Large intestine (tissue), 12 donors: ENCODE measurements at places on chromosomes 1 and 21.

GRCh38 chr1:31112266-31112935 is 46.9 kb upstream of the PUM1 start:
- peak; percentile 52 for DNase-seq

GRCh38 chr1:59295618-59296017 is 1.3 kb upstream of the FGGY start:
- DNase-seq, result peak; percentile 60

GRCh38 chr1:199042193-199042592 is 403.4 kb downstream of the PTPRC start:
- DNase-seq, result no peak

- DNase-seq, result no peak
Measured at GRCh38 chr1:147052677-147053076, 114.6 kb downstream of the NBPF12 start.

GRCh38 chr1:177190308-177190970 is 19.7 kb downstream of the BRINP2 start:
- no peak for DNase-seq

GRCh38 chr1:41448821-41449220 is 35.7 kb downstream of the EDN2 start:
- no peak for DNase-seq

GRCh38 chr21:31403596-31404333 is 59.7 kb upstream of the TIAM1 start:
- no peak for DNase-seq

GRCh38 chr1:108208724-108209446 is 8.7 kb upstream of the SLC25A24 start:
- no peak for DNase-seq

DNA sequence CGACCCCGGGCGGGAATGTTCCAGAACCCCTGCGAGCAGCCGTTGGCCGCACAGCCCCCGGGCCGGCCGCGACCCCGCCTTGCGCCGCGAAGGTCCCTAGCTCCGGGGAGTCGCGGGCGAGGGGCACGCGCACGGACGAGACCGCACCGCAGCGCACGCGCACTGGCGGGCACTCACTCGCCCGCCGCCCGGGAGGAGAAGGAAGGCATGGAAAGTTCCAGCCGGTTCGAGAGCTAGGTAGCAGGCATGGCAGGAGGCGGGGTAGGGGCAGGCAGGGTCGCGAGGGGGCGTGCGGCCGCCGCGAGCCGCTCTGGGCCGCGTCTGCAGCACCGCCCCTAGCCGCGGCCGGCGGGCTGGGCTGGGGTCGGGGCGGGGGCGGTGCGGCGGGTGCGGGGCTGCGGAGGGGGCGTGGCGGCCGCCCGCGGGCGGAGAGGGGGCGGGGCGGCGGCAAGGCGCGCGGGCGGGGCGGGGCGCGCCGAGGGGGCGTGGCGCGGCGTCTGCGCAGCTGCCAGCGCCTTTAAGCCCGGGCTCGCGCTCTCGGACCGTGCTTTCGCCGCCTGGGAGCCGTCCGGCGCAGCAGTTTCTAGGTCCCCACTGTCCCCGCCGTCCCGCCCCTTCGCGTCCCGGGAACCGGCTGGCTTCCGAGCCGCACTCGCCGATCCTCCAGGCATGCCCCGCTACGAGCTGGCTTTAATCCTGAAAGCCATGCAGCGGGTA is at the start of the genes MRPS6 and SLC5A3:
Gene MRPS6 (plus strand): TSS at position 547 of the 717 bp plus-strand sequence. CDS start 123 bp downstream, at position 670.
Gene SLC5A3 (plus strand): TSS at position 547 of the 717 bp plus-strand sequence. CDS start 21,621 bp downstream, outside the sequence.
- DNase-seq, result peak; percentile 89

DNA sequence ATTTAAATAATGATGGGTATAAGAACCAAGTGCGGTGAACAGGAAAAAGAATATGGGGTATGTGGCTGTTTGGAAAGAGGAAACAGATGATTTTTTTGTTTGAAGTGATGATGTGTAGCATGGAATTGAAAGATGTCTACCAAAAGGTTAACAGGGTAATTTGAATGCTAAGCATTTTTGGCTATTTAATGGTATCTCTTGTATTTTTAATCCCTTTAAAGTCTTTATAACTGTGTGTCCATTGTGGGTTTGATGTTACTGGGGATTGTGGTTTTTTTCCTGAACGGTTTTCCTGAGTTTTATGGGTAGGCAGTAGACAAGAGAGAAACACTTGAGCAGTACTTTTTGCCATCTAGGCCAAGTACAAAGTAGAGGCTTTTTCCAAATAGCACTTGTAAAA is 63.2 kb downstream of the PRDM2 start:
- DNase-seq, result no peak

- no peak for DNase-seq
Measured at GRCh38 chr1:87263785-87264184, 64.9 kb upstream of the LMO4 start.

DNA sequence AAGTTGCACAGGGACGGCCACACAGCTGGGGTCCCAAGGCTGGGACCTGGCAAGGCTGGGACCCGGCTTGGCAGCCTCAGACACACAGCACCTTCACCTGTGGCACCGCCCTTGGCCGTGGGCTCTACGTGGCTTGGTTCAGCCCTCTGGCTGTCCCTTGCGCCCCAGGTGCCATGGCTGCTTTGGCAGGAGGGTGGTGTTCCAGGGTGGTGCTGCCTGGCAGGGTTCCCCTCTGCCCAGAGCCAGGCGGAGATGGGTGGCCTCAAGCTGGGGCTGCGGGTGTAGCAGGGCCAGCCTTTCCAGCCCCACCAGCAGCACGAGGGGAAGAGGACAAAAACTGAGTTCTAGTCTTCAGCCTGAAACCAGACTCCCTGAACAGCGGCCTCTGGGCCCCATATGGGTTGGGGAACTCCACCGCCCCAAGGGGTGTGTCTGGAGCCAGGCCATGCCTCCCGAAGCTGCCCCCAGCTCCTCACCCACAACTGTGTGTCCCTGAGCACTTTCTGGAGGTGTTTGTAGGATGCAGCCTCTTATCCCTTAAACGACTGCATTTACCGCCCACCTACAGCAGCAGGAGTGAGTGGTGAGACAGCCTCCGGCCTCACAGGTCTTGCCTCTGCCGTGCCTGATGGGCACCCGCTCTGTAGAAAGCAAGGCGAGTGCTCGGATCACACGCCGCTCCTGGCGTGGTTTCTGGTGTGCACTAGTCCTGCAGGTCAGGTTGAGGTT is 92.3 kb downstream of the PDE9A start:
- DNase-seq, result no peak

- no peak for DNase-seq
Measured at GRCh38 chr1:82057011-82057410, 256.3 kb downstream of the ADGRL2 start.

DNA sequence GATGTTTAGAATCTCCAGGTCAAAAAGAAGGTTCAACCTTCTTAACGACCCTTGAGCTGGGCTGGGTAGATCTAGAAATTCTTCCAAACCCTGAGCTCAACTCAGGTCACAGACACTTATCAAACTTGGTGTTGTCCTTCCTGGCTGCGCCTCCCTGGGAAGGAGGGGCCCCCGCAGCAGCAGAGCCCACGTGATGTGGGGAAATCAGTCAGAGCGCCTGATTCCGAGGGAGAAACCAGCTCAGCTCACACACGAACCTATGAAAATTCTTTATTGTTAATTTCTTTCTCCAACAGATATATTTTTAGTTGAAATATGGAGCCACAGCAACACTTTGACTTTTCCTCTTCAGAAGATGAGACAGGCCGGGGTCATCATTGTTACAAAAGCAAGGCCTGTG is 24.3 kb upstream of the CLSTN1 start:
- peak; percentile 86 for DNase-seq

GRCh38 chr1:158371188-158371953 is 17.7 kb downstream of the CD1E start:
- no peak for DNase-seq

DNA sequence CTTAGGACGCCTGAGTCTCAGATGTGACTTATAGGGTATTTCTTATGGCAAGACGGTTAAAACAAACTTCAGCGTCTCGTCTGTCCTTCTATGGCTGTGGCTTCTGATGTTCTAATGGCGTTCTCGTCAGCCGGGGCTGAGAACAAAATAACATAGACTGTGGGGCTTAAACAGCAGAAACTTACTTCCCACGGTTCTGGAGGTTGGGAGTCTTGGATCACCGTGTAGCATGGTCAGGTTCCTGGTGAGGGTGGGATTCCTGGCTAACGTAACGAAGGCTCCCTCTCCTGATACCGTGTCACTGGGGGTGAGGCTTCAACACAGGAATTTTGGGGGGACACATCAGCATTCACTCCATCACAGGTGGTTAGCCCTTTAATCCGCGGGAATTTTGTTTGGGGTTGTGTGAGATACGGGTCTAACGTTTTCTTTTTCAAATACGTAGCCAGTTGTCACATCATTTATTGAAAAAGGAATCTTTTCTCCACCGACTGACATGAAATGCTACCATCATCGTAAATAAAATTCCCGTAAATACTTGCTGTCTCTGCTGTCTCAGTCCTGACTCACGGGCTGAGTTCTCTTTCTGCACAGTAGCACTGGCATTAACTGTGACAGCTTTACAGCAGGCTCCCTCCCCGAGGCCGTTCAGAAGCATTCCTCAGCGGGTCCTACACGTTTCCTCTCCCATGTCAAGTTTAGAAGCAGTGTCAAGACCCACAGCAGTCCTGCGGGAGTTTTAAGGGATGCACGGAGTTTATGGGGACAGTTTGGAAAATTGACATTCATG is 8.1 kb upstream of the POFUT2 start:
- DNase-seq, result no peak

GRCh38 chr1:246117066-246117791 is 389.9 kb downstream of the SMYD3 start:
- DNase-seq, result peak; percentile 56

DNA sequence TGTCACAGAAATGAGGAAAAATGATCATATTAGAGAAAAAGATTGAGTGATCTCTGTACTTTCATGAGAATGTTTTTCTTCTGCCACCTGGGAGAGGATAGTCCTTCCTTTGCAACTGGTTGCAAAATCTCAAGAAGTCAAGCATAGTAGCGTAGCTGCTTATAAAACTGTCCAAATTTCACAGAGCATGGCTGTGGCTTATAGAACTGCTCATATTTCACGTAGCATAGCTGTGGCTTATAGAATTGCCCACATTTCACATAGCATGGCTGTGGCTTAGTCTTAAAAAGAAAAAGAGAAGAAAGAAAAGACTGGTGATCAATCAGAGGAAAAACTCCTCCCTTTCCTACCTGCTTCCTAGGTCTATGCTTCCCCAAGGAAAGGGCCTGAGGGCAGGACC is 329.5 kb downstream of the SIPA1L2 start:
- no peak for DNase-seq

- DNase-seq, result no peak
Measured at GRCh38 chr1:191707288-191707687, 451.0 kb upstream of the RGS18 start.

DNA sequence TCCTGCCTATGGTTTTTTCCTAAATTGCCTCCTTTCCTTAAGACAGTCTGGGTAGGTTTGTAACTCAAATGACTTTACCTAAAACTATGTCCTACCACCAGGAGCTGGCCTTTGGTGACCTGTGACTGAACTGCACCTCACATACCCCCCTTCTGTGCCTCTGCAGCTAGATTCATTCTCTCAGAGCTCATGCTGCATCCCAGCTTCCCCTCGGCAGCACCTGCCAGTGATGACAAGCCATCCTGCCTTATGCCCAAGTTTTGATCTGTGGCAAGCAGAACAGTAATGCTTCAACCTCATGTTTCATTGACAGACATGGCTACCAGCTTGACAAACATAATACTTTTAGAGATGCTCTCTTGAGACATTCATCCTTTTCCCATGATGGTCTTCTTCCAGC is 141.9 kb downstream of the TSEN15 start:
- no peak for DNase-seq

GRCh38 chr1:73781251-73781650 is 416.7 kb downstream of the LRRIQ3 start:
- peak; percentile 32 for DNase-seq

DNA sequence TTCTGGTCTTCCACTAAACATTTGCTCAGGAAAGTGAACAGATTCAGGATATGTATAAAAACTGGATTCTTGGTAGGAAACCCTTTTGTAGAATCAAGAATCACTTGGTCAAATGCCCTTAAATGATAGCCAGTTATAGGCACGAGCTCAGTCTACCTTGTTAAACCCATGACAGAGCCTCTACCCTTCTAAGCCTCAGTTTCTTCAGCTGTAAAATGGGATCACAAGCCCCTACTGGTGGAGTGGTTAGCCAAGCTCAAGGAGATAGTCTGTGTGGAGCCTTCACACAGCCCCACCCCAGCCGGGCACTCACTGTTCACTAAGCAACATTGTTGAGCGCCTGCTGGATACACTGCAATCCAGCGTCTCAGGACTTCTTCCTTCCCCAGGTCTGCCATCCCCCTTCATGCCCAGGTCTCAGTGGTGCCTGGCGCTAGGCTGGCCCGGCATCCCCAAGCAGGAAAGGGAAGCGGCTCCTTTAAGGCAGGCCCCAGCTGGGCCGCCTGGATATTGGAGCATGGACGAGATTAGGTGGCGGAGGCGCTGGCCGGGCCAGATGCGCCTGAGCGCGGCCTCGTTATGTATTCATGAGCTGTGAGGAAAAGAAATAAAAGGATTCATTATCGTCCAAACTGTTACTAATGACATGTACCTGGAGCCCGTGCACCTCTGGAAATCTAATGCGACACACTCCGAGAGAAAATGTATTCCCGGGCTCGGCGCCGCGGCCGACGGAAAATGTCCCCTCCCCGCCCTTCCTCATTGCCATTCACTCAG is 75.6 kb downstream of the TAS1R2 start:
- no peak for DNase-seq

DNA sequence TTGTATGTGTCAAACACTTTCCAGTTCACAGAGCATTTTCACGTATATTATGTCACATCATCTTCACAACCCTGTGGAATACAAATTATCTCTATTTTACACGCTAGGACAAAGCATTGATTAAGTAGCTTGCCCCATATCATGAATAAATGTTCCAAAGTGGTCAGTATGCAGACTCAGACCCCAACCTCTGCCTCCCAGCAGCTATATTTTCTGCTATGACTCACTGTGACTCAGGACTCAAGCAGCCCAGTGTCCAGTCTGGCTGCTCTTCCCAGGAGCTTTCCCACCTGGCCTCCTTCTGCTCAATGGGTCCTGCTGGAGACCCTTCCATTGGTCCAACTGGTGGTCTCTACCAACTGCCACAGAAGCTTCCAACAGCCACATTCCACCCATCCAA is 56.0 kb upstream of the RAP1A start:
- no peak for DNase-seq

DNA sequence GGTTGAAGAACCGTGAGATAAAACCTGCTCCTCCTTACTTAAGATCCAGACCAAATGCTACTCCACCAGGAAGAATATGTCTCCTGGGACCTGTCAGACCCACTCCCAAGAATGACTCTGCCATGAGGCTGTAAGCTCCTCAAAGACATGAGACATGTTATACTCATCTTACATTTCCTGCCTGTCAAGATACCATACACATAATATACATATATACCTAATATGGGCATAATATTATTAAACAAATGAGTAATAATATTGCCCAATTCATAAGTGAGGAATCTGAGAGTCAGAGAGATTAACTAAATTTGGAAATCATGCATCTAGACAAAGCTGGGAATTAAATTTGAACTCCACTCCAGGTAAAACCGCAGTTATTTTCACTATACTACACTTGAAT is 634.9 kb downstream of the LMO4 start:
- DNase-seq, result no peak

- no peak for DNase-seq
Measured at GRCh38 chr1:165313903-165314302, 42.6 kb downstream of the LMX1A start.
